Iris pigment epithelial cell (primary cell): ENCODE measurements at places on chromosomes 1 and 21.

- DNase-seq = no peak
Observed at GRCh38 chr21:43370091-43370658, 56.8 kb downstream of the SIK1 start.

- peak; percentile 24 for DNase-seq
Observed at GRCh38 chr1:59230622-59231021, 66.3 kb upstream of the FGGY start.

DNA sequence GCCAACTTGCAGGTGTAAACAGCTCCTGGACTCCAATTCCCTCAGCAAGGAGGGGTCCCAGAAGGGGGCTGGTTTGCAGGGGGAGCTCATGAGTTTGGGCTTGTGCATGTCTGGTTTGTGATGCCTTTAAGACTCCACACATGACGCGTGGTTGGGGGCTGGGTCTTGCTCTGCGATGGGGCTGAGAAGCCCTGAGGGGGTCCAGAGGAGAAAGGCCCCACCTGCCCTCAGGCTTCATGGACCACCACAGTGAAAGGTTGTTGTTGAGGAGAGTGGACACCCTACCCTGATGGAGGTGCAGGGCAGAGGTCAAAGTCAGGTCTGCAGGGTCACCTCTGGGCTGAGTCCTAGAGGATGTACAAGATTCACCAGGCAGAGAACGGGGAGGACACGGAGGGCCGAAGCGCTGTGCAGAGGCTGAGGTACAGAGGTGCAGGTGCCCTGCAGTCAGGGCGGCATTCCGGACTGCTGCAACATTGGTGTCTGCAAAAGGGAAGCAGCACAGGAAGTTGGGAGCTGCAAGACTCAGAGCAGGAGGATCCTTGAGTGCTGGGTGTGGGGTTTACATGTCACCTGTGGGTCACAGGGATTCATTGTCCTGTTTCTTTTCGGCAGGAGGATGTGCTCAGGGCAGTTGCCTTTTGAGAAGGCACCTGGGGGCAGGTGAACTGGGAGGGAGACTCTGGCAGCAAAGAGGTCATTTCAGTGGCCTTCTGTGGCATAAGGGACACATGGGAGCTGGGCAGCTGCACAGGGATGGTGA lies 399.4 kb downstream of the PTPRU start:
- no peak for DNase-seq

- peak; percentile 75 for DNase-seq
Observed at GRCh38 chr1:63821091-63822005, 47.5 kb downstream of the ROR1 start.

DNA sequence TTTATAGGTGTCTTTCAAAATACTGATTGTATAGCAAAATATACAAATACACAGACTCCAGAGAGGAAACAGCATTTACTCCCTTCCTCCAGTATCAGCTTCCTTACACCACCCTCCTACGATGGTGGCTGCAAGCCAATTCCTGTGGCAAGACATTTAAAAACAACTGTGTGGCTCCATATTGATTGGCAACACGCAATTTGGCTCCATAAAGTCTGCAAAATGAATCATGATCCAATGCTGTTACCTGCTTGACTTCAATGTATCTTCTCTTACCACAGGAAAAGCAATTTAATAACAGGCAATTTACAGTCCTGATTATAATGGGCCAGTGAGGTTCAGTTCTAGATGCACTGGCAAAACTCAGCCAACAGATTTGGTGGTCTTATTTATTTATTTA lies 19.7 kb upstream of the ATP6V1G3 start:
- peak; percentile 16 for DNase-seq

GRCh38 chr1:113747376-113747775 lies 11.9 kb downstream of the PHTF1 start:
- DNase-seq = peak; percentile 45

DNA sequence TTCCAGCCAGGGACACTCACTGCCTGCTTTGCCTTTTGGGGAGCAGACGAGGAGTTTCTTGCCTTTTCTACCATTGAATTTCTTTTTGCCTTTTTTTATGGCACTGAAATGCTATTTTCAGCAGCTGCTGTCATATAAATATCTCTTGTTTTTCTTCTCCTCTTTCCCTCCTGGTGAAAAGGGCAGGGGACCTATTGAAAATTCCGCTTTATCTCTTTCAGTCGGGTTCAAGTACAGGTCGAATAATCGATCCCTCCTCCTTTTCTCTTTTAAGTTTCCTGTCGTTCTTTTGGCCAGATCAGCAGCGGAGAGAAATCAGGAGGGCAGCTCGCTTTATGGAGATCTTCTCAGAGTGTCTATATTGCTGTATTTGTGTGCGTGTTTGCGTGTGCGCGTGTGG lies 67.4 kb upstream of the CASZ1 start:
- DNase-seq = no peak

DNA sequence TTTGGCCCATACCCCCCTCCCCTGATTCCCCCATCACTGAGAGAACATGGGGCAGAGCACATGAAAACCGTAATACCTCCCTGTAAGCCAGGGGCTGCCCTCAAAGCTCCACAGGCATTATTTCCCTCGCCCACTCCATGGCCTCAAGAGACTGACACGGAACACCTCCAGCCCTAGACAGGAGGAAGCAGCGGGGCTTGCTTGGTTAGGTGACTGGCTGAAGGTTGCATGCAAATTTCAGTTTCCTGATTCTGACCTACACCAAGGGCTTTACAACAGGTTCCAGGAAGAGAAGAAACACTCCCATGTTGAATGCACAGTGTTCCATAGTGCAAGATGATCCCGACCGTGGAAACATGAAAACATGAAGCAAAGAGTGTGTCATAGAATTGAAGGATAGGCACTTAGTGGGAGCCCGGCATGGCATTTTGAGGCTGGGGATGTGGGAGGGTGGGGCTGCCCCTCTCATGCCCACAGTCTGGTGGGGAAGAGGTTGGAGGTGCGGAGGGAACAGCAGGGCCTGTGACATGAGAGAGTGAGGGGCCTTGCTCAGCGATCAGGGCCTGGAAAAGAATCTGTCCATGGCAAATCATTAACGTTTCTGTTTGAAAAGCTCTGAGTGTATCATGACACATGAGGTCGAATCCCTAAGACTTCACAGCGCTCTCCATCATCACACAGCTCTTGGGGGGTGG lies 33.5 kb downstream of the GPR137B start:
- DNase-seq = no peak

GRCh38 chr1:56584910-56585528 lies 5.7 kb upstream of the PLPP3 start:
- peak; percentile 62 for DNase-seq

DNA sequence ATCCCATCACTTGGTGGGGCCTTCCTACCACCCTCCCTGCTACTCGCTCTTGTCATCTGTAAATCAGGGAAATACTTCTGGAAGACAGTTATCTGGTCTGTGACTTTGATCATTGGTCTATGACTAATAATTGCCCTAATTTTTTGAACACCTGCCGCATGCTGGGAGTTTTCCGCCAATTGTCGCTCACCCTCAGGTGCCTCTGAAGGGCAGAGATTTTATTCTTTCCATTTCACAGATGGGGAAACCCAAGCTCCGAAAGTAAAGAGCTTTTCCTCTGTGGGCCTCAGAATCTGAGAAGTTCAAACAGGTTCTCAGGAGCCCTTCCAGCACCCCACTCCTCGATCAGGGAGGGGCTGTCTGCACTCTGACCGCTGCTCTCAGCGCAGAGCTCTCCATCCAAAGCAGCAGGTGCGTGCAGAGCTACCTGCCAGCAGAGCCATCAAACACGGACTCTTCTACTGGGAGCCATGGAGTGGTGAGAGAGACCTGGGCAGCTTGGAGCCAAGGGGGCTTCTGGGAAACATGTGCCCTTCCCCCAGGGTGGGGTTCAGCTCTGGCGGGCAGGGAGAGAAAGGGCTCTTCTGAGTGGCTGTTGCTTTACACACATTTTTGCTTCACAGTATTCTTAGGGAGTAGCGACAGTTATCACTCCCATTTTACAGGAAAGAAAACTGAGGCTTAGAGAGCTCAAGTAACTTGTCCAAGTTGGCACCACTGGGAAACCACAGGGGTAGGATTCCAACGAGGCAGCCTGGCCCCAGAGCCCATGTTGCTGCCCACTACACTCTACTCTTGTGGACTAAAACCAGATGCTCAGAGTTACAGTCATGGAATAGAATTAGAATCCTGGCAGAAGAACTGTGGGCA lies 5.8 kb upstream of the RUNX3 start:
- no peak for DNase-seq

- peak; percentile 37 for DNase-seq
Observed at GRCh38 chr1:3598051-3598491, 13.2 kb downstream of the MEGF6 start.

- DNase-seq = peak; percentile 21
Observed at GRCh38 chr1:192668409-192668983, 32.5 kb downstream of the RGS13 start.

GRCh38 chr1:3000671-3001470 lies 20.4 kb upstream of the ACTRT2 start:
- no peak for DNase-seq

GRCh38 chr1:3746389-3746829 lies 5.8 kb upstream of the CCDC27 start:
- no peak for DNase-seq

DNA sequence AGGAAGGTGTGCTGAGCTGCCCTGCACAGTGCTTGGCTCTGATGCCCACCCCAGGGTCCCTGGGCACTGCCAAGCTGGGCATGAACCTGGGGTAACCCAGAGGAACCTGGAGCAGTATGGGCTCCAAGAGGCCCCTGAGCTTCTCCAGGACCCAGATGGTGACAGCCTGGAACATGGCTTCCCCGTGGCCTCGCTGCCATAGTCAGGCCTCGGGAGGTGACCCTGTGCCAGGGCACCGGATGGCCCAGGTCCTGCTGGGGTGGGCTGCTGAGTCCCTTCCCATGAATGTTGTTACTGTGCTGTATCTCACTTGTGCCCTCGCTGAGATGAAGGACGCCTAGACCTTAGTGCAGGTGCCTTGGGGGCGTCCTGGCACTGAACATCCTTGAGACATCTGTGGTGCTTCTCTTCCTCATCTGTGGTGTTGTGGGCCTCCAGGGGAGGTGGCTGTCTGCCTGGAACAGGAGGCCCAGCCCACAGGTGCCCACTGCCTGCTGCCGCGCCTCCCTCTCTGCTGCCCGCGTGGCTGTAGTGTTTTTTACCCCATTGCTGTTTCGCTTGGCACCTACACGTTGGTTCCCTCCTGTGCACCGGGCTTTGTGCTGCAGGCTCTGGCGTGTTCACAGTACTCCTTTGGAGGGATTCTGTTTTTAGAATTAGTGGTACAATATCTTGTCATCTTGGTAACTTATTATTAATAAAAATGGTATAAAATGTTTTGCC lies 160.3 kb downstream of the PCBP3 start:
- no peak for DNase-seq

DNA sequence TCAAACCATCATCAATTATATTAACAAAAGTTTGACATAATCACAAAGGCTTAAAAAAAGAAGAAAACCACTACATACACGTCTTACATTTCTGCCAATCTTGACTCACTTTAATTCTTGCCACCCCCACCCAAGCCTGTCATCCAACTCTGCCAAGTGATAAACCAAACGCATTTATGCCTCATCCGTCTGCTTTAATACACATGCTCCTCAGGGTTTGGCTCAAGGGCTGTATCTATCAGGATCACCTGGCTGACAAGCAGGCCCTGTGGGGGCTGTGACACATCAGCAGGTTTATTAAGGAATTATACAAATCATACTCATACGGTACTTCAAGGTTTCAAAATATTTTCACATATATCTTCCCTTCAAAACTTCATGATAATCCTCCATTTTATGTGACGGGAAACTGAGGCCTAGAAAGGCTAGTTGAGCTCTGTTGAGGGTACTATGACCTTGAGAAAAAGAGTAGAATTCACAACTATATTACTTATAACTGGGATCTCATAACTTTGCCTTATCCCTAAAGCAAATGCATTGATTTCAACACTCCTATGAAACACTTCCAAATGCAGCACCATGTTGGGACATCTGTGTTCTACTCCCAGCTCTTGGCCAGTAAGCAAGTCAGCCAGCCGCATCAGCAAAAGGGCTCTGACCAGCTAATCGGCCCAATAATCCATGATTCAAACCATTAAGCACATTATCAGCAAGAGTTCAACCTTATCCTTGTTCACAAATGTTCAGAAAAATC lies 8.7 kb downstream of the SORT1 start:
- DNase-seq = no peak

DNA sequence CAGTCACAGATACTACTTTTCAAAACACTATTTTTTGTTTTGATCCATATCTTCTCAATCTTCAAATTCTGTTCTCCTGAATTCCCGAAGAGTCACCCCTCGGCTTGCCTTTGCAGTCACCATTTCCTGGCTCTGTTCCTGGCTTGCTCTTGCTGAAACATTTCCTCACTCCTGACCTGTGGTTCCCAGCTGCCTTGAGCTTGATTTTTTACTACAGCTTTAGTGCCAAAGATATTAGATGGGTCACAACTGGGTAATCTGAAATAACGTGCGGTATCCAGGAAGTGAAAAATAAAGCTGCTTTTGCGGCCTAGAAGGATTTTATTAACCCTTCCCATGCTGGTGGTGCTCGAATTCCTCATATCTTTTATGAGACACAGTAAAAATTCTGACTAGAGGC lies 318.8 kb downstream of the PCP4 start:
- no peak for DNase-seq

GRCh38 chr1:211285196-211285595 lies 26.0 kb downstream of the RCOR3 start:
- DNase-seq = no peak

DNA sequence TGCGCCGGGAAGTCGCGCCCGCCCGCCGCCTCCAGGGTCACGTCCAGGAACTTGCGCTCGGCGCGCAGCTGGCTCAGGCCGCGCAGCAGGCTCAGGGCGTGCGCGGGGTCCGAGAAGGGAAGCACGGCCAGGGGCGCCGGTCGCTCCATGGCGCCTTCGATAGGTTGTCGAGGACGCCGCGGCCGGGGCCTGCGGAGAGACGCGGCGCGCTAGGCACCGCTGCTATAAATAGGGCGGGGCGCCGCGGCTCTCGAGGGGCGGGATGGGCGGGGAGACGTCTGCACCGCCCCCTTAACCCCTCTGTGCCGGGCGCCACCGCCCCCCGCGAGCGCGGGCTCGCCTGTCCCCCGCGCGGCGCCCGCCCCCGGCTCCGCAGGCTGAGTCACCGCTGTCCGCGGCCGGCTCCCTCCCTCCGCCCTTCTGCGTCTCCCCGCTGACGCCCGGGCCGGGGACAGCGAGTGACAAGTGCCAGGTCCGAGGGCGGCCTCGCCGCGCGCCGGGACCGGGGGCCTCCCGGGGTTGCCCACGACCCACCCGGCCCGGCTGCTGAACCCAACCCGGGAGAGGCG lies at the start of gene KLHL21:
Gene KLHL21 (minus strand): TSS at position 201 of the 569 bp plus-strand sequence. CDS start 52 bp downstream, at position 149.
- peak; percentile 88 for DNase-seq

GRCh38 chr1:111476761-111477309 lies 3.1 kb downstream of the C1orf162 start:
- no peak for DNase-seq

- no peak for DNase-seq
Observed at GRCh38 chr1:53608676-53609075, 130.3 kb downstream of the GLIS1 start.
